ENCODE measurements at places on chromosomes 1 and 21. TPM values are rescaled to one million over a fixed set of nuclear protein-coding genes. Genes with fewer than 3 reads are reported as not detected.

Gene LCE1D
- polyA plus RNA-seq: not detected

Gene KRTAP10-10
- polyA plus RNA-seq: not detected

Gene ADAM30
- not detected for polyA plus RNA-seq

Gene TNFRSF18
- polyA plus RNA-seq: 2.7 TPM

Gene CCDC185
- polyA plus RNA-seq: 0.06 TPM

Gene BSND
- 0.52 TPM for polyA plus RNA-seq

Gene ETNK2
- 24.5 TPM for polyA plus RNA-seq

Gene ECM1
- 1.1 TPM for polyA plus RNA-seq
